ENCODE measurements at places on chromosomes 5 and 9.

DNA sequence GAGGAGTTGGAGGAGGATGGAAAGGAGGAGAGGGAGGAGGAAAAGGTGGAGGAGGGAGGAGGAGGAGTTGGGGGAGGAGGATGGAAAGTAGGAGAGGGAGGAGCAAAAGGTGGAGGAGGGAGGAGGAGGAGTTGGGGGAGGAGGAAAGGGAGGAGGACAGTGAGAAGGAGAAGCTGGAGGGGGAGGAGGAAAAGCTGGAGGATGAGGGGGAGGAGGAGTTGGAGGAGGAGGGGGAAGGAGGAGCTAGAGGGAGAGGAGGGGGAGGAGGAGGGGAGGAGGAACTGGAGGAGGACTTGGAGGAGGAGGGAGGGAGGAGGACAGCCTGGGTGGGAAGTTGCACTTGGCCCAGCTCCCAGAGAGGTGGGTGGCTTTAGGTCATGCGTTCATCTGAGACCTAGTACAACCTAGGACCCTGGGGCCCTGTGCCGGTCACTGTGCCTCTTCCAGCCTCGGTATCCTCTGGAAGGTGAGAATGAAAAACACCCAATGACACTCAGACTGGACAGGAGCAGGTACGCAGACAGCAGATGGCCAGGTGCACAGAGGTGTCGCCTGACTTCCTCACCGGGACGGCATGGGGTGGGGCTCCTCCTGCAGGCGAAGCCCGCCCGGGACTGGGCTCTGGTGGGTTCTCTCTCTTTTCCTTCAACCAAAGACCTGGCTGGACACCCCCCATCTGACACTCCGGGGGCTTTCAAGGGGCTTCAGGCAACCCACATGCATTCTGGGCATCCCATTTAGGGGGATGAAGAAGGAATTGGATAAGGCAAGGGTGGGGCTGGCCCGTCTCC lies 12.2 kb upstream of the SLC2A6 start:
- DNase-seq, result no peak

DNA sequence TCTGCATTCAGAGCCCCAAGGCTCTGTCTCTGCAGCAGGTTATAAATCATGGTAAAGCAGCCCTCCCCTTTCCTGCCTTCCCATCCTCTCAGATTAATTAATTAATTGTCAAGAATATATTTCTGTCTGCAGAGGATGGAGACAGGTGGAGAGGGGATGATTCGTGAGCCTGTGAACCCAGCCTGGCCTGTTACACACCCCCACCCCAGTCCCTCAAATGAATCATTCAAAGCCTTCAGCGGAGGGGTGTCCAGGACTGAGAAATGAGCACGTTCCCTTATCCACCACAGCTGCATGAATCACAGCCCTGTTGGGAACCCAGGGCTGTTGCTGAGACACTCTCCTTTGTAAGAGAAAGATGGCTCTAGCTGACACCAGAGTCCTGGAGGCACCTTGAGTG lies 56.0 kb downstream of the NIPAL4 start:
- DNase-seq, result peak; percentile 31

DNA sequence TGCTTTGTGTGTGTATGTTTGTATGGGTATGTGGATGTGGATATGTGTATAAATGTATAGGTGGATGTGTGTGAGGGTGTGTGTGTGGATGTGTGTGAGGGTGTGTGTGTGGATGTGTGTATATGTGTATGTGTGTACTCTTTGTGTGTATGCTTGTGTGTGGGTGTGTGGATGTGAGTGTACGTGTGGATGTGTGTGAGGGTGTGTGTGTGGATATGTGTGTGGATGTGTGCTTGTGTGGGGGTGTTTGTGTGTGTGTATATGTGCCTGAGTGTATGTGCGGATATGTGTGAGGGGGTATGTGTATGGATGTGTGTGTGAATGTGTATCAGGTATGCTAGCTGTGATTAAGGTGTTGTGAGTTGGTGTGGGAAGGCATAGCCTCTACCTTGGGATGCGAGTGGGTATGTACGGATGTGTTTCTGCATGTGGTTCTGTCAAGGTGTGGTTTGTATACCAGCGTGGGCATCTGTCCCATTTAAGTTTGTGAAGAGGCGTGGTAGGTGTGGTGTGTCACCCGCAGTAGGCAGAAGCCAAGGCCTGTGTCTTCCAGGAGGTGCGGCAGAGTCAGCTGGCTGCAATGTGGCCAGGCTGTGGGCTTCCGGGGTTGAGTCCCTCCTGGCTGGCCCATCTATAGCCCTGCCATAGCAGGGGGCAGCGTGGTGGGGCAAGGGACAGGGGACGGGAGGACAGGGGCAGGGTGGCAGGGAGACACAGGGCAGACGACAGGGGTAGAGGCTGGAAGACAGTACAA lies 155.8 kb downstream of the DAB2IP start:
- no peak for DNase-seq

GRCh38 chr9:129131300-129132145 lies 20.3 kb downstream of the PTPA start:
- DNase-seq, result peak; percentile 86

- DNase-seq, result no peak
Observed at GRCh38 chr5:78781611-78782286, 133.2 kb upstream of the LHFPL2 start.

GRCh38 chr5:157540707-157541446 lies 34.7 kb downstream of the ADAM19 start:
- DNase-seq, result no peak

DNA sequence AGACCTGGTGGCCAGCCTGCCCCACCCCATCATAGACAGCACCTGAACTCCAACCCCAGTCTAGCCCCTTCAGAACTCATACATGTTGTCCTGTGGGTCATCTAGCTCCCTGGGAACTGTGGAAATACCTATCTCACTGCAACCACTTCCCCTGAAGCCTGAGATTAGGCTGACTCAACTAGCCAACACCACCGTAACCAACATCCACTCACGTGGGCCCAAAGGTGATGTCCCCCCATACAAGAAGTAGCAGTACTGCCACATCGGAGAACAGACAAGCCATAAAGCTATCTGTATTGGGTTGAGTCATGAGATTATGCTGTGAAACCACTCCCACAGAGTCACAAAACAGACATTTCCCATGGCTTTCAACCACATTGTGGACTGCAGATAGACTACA lies 46.6 kb downstream of the OSMR start:
- DNase-seq, result no peak

DNA sequence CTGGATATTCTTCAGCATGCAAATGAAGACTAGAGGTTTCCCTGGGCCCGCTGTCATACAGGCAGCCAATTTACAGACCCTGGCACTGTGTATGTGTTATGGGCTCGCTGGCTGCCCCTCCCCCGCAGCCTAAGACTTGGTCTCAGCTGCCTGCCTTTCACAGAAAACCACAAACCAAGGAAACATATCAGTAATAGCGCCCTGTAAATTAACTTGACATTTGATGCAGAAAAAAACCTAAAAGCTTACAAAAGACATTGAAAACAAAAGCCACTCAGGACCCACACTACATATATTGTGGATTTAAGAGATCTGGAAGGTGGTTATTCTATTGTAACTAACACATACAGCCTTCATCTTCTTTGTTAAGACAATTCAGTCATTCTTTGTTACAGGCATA lies 287.0 kb upstream of the TMEM161B start:
- DNase-seq, result peak; percentile 18

GRCh38 chr5:17412760-17413671 lies 85.0 kb upstream of the TAF11L2 start:
- peak; percentile 32 for DNase-seq

DNA sequence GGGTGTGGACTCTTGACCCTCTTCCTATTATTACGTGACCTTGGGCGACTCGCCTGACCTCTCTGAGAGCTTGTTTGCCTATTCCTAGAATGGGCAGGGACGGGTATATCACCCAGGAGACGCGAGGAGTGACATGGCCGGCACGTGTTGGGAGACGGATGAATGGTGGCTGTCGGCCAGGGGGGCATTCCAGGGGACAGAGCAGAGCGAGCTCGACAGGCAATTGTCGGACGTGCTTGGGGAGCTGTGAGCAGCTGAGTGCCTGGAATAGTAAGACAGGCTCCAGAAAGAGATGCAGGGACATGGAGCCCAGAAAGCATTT lies 29.3 kb upstream of the UNC5A start:
- no peak for DNase-seq

DNA sequence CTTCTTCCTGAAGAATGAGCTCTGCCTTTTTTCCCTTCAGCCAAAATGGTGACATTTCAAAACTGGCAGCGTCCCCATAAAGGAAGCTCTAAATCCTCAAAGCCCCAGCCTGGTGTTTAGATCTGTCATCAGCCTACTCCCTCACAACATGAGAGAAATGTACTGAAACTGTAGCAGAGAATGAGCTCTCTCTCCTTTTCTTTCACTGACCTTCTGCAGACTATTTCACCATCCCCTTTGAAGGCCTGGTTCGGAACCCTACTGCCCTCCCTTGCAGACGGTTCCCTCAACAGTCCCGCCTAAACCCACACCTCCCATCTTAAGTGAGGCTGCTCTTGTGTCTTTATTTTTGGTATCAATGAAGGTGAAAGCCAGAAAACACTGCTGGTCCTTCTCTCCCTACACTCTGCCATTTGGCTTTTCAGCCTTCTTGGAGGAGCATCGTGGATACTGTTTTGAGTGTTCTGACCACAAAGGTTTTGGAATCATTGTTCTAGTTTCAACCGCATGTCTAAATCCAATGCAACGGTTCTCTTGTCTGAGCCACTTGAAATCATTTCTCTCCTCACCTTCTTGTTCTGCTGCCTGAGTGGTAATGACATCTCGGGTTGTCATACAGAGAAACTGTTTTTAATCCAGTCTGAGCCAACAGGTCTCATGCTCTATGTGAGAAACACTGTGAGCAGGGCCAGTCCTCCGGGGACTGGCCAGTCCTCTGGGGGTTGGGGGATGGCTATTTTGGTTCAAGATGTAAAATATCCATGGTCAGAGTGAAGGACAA lies 39.0 kb downstream of the ITK start:
- DNase-seq, result no peak

GRCh38 chr5:172620506-172620905 lies 20.6 kb upstream of the NEURL1B start:
- DNase-seq, result no peak

DNA sequence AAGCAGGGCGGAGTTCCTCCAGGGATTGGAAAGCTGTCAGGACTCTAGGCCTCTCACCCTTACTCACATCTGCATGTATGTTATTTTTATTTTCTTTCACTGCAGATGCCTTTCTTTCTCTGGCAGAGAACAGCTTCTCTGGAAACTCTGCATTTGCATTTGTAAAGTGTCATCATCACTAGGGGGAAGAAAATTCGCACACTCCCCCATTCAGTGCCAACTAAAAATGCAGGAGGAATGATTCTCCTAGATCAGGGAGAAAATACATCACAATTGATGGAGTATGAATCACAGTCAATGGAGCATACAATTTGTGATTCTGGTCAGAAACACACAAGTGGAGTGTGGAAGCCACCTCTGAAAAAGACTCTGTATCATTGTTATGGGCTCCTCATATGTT lies 351.4 kb upstream of the FTMT start:
- no peak for DNase-seq

DNA sequence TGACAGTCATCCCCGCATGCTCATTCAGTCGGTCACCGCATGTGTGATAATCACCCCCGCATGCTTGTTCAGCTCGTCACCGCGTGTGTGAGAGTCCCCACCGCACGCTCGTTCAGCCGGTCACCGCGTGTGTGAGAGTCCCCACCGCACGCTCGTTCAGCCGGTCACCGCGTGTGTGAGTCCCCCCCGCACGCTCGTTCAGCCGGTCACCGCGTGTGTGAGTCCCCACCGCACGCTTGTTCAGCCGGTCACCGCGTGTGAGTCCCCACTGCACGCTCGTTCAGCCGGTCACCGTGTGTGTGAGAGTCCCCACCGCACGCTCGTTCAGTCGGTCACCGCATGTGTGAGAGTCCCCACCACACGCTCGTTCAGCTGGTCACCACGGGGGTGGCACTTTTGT lies 3.5 kb downstream of the TRAF2 start:
- DNase-seq, result no peak

- DNase-seq, result no peak
Observed at GRCh38 chr5:135395451-135395850, 3.6 kb downstream of the MACROH2A1 start.

GRCh38 chr9:12739014-12739652 lies 35.7 kb upstream of the LURAP1L start:
- no peak for DNase-seq

DNA sequence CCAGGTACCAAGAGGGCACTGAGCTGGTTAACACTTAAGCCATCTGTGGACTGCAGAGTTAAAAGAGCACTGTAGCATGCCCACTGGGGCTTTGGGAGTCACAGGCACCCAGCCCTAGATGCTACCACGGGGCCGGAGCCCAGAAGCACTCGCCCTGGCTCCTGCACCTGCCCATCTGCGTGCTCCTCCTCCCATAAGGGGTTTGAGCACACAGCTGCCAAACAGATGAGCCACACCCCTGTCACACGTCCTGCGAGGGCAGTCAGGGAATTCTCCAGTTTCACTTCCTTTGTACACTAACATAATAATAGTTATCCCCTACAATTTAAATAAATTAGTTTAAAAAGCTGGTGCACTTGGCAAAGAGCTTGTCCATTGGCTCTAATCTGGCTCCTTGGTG lies 4.5 kb upstream of the PCA3 start:
- no peak for DNase-seq

GRCh38 chr9:16000811-16001210 lies 448.0 kb downstream of the CCDC171 start:
- no peak for DNase-seq

DNA sequence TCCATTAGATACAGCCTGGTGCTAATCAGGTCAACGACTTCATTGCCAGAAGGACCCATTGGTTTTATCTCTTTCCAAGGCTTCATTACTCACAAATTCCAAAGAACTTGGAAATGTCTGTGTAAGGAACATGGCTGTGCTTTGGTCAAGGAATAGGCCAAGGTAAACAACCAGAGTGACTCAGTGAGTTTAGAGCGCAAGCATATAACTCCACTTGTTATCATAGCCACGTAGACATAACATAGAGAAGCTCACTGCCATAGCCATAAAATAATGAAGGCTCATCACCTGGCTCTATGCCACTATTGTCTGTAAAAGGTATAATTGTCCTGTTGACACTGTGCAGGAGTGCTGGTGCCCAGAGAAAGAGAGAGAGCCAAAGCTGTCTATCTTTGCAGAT lies 139.3 kb upstream of the PLCXD3 start:
- no peak for DNase-seq

- DNase-seq, result no peak
Observed at GRCh38 chr9:120979797-120980196, 53.2 kb upstream of the TRAF1 start.

DNA sequence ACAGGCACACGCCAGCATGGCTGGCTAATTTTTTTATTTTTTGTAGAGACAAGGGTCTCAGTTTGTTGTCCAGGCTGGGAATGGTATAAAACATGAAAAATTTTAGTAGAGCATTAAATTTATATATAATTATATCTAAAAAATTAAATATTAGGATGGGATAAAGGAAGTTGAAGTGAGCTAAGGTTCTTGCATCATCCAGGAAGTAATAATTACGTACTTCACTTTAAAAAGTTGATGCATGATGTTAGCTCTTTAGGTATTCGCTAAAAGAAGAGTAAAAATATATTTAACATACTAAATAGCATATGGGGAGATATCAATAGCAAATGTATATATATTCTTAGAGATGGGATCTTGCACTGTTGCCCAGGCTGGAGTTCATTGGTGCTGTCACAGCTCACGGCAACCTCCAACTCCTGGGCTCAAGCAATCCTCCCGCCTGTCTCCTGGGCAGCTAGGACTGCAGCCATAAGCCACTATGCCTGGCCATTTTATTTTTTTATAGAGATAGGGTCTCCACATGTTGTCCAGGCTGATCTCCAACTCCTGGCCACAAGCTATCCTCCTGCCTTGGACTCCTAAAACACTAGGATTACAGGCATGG lies 12.3 kb downstream of the DCAF10 start:
- no peak for DNase-seq

- peak; percentile 20 for DNase-seq
Observed at GRCh38 chr9:32344551-32345182, 39.8 kb upstream of the ACO1 start.

Measured in urothelium cell line (cell line).